NCI-H345 (cell line): ENCODE measurements at places on chromosomes 7 and 10.

DNA sequence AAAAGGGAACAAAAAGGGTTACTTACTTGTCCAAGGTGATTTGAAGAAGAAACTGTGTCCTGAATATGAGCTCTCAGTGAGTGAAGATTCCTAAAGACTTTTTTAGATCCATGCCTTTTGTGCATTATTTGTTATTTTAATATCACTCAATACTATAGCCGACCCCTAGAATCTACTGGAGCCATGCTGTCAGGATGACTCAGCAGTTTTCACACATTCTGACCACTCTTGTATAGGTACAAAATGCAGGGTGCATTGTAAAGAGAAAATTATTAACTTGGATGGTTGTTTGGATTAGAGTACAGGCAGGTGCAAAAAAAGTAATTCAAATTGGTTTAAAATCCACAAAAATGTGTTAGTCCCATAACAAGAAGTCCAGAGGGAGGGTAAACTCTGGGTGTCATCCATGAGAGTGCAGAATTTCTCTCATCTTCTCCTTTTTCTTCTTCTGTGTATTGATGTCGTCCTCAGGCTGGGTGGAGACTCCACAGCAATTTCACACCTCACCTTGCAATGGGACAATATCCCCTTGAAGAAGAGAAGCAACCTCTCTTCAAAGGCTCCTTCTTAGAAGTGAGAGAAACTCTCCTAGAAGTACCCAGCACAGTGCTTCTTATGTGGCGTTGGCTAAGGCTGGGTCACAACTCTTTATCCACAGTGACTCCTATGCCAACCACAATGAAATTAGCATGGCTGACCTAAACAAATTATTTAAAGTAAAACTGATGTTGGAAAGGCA lies 75.6 kb downstream of the AKR1C4 start:
- DNase-seq, result no peak

- DNase-seq, result no peak
Measured at GRCh38 chr7:157073335-157073734, 62.9 kb upstream of the MNX1 start.

GRCh38 chr10:46096446-46096845 lies 50.4 kb upstream of the MSMB start:
- no peak for DNase-seq

- peak; percentile 64 for DNase-seq
Measured at GRCh38 chr10:99329304-99329553, at the start of gene CNNM1. CNNM1 (plus strand) TSS chr10:99329356; CDS start chr10:99329388, 32 bp downstream.

DNA sequence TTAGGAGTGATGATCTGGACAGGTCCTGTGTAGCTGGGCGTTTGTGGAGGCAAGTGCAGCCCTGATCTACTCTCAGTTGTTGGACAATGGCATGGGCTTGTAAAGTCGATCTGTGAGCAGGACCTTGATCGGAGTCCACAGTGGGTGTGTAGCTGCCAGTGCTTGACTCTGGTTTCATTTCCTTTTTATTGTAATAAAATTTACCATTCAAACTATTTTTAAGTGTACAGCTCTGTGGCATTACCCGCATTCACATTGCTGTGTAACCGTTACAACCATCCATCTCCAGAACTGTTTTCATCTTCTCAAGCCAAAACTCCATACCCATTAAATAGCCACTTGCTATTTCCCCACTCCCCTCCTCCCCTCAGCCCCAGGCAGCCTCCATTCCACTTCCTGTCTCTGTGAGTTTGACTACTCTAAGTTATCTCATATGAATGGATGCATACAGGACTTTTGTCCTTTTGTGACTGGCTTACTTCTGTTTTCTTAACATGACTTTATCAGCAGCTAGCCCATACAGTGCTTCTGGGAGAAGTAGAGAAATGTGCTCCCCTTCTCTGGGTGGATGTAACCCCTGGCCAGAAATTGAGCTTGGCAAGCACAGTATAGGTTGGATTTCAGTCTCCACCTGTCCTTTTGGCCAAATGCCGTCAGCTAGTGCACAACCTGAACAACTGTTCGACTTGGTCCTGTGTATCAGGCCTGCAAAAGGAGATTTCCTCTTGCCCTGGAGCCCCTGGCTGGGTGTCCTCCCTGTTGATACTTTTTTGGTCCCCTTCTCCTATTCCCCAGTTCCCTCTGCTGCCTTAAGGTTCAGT lies 180.0 kb downstream of the LRMDA start:
- no peak for DNase-seq

- DNase-seq, result no peak
Measured at GRCh38 chr10:20265146-20265545, 448.9 kb downstream of the PLXDC2 start.

GRCh38 chr7:96118449-96119001 lies 203.4 kb downstream of the SLC25A13 start:
- no peak for DNase-seq

DNA sequence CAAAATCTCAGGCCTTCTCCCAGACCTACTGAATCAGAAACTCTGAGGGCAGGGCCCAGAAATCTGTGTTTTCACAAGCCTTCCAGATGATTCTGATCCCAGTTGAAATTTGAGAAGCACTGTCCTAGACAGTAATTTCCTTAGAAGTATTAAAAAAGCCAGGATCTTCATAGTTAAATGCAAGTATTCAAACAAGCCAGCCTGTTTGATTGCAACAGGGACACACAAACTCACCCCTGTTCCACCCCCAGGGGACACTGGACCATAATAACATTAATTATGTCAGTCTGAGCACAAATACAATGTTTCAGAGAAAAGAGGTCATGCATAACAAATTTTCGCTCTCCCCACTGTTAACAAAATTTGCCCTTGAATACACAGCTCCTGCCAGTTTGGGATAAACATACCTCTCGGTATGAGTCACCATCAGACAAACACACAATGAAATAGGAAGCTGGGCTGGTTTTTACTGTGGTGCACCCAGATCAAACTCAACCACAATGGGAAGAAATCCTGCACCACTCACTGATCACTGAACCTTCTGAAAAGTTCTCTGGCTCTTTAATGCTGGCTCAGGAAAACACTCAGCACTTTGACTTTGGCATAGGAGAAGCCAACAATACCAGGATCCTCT lies 34.3 kb downstream of the ABLIM1 start:
- DNase-seq, result peak; percentile 59

DNA sequence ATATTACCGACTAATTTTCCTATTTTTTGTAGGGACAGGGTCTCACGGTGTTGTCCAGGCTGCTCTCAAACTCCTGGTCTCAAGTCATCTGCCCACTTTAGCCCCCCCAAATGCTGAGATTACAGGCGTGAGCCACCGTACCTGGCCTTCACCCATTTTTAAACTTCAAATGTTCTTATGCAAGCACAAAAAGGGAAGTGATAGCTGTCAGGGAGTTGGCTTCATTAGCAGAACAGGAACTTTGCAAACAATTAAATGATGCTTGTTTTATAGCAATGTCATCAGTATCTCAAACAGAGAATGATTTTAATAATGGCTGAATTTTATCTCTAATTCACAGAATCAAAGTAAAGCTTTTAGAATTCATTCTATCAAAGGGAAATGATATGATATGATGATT lies 49.8 kb upstream of the FAM171A1 start:
- DNase-seq, result no peak

GRCh38 chr7:112876877-112877276 lies 86.7 kb upstream of the TMEM168 start:
- DNase-seq, result no peak

DNA sequence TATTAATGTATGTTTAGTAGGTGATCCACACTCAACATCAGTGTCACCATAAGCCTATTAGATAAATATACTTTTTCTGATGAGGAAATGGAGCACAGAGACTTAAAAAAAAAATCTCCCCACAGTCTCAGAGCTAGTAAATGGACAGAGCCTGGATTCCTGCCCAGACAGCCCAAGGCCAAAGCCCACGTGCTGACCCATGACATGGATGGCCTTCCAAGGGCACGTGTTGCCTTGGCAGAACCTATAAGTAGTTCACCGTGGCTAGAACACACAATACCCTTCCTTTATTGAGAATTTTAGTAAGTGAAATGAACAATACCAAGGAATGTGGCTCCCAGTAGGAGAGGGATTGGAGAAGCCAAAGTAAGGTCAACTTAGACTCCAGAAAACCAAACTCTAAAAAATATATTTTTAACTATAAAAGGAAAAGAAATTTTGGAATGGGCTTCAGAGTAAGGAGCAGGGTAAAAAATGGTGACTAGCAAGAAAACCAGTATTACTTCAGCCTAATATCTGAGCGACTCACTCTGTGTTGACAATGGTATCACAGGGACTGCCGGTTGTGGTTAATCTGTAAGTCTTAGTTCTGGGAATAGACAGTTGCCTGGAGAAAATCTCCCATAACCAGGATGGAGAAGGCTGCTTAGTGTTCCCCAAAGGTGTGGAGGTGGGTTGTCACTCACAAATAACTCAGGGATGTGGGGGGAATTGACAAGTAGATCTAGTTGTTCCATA lies 223.0 kb downstream of the SORCS1 start:
- DNase-seq, result no peak

DNA sequence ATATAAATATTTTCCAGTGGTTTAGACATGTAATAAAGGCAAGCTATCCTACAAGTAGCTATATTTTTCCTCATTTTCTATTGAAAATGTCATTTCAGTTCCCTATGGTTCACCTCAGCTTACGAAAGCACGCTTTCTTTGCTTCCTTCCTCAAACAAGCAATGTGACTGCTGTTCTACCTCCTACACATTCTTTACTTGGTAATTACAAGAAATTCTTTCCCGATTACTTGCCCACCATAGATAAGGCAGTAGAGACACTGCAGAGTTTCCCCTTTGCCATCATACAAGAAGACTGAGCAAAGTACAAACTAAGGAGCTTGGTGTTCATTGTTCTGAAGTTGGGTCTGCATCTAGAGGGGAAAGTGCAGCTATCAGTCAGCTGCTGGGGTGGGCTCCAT lies 249.4 kb downstream of the CRPPA start:
- DNase-seq, result no peak

DNA sequence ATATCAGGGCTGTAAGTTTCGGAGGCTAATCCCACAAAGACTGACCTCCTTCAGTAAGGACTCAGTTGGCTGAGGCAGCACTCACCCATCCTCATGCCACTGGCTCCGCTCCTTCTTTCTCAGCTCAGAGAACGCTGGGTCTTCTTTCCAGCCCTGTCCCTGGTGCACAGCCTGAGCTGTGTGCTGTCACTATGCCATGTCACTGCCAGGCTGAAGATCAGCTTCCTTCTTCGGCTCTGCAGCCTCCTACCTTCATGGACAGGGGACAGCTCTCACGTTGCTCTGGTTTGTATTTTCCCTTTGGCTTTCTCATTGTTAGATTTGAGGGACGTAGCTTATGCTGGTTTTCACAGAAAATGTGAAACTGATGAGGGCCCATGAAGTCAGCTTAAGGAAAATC lies 437.3 kb downstream of the GLRX3 start:
- DNase-seq, result no peak

DNA sequence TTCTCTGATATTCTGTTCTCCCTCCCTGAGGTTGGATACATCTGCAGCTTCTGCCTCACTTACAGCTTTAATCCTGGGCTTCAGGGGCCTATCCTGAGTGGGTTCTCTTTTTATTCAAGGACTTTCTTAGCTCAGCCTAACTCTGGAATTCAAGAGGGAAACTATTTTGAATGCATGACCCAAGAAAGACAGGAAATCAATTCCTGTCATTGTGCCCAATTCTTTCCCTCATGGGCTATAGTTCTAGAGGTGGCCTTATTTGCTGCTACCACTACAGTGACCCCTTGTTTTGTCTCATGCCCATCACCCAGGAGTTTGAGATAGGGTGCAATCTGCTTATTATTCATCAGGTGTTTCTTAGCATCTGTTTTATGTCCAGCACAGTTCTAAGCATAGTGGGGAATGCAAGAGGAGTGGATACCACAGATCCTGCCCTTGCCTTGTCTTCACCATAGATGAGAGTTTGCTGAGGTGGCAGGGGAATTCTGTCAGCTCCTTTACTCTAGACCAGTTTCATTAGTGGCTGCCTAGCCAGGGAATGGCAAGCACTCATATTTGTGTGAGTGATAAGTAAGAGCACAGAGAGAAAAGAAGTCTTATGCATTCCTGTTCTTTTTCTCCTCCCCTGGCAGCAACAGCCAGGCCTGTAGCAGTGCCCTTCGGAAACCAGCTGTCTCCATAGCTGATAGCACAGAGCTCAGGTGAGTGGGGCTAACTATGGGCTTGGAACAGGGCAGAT lies 19.4 kb downstream of the STRIP2 start:
- no peak for DNase-seq

GRCh38 chr7:128458956-128459355 lies 3.3 kb downstream of the HILPDA start:
- no peak for DNase-seq

DNA sequence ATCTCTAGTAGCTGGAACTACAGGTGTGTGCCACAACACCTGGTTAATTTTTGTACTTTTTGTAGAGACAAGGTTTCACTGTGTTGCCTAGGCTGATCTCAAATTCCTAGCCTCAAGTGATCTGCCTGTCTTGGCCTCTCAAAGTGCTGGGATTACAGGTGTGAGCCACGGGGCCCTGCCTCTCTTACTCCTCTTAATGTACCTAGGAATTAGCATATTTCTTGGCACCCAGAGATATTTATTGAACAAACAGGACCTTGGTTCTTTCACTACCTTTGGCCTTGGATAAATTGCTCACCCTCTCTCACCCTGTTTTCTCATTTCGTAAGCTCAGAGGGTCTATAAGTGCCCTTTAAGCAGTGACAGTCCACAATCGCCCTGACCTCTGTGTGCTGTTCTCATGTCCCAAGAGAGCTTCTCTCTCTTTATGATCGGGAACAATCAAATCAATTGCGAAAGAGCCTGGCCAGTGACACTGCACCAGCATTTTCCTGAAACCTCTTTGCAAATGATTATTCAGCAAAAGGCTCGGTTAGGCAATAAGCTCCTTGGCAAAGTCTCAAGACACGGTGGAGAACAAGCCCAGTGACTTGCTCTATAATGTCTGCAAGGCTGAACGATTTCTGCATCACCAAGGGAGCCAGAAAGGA lies 117.7 kb downstream of the APBB1IP start:
- no peak for DNase-seq

GRCh38 chr7:85454904-85455303 lies 268.0 kb upstream of the SEMA3D start:
- DNase-seq, result no peak

GRCh38 chr7:143049362-143049761 lies 2.8 kb upstream of the OR6V1 start:
- DNase-seq, result no peak

DNA sequence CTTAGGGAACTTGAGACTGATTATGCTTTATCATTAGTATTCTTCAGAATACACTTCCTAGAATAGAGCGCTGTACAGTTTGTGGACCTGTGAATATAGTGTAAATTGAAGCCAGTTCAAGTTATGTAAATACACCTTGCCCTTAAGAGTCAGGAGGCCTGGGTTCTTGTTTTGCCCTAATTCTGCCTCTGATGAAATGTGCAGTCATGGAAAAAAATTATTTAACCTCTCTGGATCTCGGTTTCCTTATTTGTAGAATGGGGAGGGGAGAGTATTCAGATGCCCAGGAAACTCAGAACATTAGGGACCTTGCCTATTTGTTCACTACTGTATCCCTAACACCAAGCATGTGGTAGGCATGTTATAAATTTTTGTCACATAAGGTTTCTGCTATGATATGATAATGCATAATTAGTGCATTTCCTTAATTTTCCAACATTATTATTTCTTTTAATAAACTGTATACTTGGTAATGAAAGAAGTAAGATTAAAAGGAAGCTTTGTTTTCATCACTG lies 1.3 kb downstream of the EXOC6 start:
- no peak for DNase-seq
